ENCODE measurements at places on chromosomes 7 and 10.
A peak's percentile ranks its signal among the peaks of the same experiment; 100 is the strongest.

DNA sequence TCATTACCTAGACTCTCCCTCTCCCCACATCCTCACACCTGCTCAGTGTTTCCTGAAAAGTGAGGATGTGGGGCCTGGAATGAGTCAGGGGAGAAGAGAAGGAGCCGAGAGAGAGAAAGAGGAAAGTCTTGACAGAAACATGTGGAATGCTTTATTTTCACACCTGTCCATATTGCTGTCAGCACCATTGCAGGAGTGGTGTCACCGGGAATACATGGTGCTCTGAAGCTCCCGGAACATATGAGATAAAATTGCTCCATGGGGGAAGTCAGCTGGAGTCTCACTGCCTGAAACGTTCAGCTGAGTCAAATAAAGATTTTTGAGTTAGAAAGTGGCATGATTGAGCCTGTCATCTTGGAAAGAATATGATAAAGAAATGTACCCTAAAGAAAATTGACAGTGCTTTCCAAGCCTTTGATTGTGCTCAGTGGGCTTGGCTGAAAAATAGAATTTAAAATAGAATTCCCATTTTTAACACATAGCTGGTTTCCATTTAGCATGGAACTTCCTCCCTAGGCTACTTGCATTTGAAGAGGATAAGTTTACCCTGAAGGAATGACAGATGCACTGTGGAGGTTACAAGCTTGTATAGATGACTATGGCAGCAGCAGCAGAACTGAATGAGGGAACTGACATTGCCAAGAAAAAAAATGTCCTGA is 182.4 kb downstream of the PCLO start:
- DNase-seq: no peak

GRCh38 chr7:155738652-155739537 is 73.4 kb downstream of the SHH start:
- DNase-seq: peak; percentile 67

GRCh38 chr10:29555746-29556481 is 78.9 kb downstream of the SVIL start:
- peak; percentile 62 for DNase-seq

DNA sequence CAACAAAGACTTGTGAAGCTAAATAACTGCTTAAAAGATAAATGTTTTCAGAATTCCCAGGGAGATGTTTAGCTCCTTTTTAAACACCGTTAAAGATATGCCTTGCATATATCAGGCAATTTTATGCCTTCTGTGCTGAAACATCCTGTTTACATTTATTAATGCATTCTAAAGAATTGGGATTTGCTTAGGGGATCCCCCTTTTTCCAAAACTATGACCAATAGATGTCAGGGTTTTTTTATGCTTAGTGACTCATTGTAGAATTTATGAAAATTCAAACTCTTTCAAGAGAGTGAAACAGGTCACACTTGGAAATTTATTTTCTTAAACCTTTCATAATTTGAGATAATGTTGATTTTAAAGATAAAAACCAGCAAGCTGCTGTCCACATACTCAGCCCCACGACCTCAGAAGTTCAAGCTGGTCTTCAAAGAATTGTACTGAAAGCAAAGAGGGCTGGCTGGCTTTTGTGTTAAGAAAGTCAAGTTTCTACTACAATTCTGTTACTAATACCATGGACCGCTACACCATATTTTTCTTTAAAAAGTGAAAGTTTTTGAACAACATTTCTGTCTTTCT is 411.8 kb downstream of the ETV1 start:
- no peak for DNase-seq

DNA sequence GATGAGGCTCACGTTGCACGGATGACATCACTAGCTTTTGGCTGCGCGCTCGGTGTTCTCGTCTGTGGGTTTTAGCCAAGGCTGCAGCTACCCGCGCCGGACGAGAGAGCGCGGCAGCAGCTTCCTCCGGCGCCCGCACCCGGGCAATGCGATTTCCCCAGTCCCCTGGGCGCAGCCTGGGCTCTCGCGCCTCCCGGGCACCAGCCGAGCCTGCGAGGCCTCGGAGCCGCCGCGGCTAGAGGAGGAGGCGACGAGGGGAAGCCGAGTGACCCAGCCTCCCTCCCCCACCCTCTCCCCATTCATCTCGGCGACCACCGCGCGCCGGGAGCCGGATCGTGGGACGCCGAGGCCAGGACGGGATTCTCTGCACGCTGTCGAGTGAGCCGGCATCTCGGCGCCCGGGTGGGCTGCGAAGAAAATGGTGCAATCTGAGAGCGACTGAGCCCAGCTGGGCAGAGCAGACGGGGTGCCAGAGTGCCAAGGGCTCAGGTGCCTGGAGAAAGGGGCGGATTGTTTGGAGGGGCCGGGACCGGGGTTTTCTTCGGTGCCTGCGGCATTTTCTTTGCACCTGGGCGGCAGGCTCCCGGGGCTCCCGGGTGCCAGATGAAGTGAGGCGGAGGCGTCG is 1.2 kb upstream of the TMEM178B start:
- peak; percentile 78 for DNase-seq

DNA sequence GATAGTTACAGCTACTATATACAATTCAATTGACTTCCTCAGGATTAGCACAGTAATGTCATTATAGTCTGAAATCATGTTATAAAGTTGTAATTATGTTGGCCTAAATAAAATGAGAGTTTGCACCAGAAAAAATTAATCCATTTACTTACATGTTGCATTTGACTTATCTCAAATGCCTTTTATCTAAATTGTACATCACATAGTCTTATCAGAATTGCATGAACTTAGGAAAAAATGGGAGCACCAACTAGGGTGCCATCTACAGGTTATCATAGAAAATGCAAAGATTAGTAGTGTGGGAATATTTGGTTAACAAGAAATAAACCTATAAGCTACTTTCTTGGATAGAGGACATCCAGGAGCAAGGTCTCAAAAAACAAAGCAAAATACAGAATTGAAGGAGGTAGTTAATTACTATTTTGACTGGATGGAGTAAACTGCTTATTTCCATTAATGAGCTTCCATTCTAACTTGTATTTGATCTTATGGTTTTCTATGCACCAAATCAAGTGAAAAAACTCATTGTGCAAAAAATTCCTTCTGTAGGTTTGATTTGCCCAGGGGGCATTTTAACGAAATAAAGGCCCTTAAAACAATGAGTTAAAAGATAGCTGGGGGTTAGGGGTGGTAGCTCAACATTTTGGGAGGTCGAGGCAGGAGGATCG is 60.0 kb upstream of the ORC5 start:
- DNase-seq: peak; percentile 12

GRCh38 chr10:105956550-105956949 is 1208.0 kb downstream of the SORCS1 start:
- no peak for DNase-seq

DNA sequence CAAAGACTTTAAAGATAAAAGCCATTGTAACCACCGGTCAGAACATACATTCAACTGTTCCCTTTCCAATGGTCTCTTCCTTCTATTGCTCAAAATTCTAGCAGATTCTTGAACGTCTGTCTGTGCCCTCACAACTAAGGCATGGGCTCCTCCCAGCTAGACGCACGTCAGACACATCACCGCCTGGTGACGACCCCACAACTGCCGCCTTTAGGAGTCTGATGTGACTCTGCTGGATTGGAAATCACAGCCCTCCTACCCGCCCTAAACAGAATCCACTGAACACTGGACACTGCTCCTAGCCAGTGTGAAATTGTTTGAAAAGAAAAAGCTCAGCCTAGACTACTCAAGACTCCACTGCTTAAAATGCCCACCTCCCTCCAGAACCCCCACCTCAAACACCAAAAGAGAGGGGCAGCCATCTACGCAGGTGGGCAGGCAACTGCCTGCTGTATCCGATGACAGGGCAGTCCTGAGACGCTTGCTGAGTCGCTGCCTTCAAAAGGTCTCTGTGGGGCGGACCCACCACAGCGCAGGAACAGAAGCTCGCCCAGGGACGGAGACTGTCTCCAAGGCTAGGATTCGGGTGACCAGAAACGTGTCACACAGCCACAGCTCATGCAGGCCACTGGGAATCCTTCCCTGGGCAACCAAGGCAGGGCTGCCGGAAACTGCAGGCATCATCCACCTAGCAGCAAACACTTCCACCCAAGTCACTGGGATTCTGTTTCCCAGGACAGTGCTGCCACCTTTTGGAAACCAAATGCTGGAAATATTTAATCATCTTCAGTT is 34.7 kb downstream of the GSDME start:
- peak; percentile 53 for DNase-seq

- no peak for DNase-seq
Observed at GRCh38 chr10:99858849-99859248, 76.4 kb downstream of the ABCC2 start.

GRCh38 chr10:57972783-57973182 is 294.9 kb downstream of the IPMK start:
- DNase-seq: peak; percentile 16

Measured in AG20443 (cell line).